LHCN-M2 (cell line): ENCODE measurements at places on chromosomes 6 and 20.
A peak's percentile ranks its signal among the peaks of the same experiment; 100 is the strongest.

GRCh38 chr6:6091608-6092002 lies 84.9 kb upstream of the NRN1 start:
- DNase-seq, result no peak

DNA sequence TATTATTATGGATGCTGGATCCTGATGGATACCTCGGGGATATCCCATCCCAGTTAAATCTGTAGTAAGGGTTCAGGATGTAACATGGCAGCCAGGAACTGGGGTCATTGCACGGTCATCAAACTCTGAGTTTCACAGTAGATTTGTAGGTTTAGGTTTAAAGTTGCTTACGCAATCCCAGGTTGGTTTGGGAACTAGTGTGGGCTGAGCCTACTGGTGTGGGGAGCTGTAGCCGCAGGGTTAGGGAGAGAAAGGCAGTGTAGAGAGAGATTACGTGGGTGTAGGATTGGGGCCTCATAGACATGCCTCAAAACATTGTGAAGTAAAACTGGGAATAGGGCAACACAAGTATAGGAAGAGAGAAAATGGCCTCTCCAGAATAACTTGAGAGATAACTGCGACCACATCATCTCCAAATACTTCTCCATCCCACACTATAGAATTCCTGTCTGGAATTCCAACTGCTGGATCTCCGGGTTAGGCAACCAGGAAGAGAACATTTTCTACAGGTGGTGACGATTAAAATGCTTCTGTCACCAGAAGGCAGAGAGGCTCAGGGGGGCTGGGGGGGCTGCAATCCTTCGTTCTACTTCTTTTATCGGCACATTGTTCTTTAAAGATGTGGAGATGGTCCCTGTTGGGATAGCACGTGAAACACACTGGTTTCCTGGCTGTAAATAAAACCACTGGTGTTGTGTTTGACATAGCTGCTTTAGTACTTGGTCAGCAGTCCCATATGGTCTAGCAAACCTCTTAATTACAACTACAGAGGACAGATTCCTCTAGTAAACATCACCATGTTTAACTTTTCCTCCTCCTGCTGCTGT lies 44.9 kb upstream of the TMEM170B start:
- DNase-seq, result no peak

DNA sequence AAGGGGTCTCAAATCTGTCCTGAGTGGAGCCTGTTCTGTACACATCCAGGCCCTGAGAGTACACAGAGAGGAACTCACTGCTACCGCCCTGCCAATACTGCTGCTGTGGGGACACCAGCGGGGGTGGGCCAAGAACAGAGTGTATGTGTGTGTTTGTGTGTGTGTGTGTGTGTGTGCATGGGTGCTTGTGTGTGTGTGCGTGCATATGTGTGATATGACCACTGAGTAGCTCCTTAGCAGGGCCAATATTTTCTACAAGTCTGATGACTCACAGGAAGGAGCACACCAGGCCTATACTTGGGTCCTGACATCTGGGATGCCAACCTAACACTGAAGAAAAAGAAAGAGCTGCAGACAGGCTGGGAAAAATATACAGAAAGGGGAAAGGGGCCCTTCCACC lies 1.4 kb downstream of the RAET1E start:
- peak; percentile 73 for DNase-seq

- DNase-seq, result peak; percentile 83
Measured at GRCh38 chr6:80523531-80523997, 417.1 kb downstream of the BCKDHB start.

DNA sequence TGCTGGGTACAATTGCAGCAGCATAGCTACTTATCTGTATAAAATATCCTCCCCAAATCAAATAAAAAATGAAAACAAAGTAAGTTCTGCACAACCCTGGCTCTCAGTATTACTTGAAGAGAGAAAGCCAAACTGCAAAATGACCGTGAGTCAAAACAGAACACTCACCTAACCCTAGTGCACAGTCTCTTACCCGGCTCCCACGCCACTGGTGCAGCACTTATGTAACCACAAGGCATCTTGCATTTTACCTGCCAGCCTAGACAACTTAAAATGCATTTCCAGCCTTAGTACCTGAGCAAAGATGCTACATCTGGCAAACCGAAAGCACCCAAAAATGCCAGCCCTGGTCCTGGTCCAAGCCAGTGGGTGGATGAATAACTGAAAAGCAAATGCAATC lies 12.4 kb upstream of the SIRPB1 start:
- DNase-seq, result no peak

GRCh38 chr20:38680500-38681306 lies 43.6 kb upstream of the SLC32A1 start:
- peak; percentile 33 for DNase-seq

GRCh38 chr6:69246983-69247382 lies 549.8 kb downstream of the LMBRD1 start:
- no peak for DNase-seq

DNA sequence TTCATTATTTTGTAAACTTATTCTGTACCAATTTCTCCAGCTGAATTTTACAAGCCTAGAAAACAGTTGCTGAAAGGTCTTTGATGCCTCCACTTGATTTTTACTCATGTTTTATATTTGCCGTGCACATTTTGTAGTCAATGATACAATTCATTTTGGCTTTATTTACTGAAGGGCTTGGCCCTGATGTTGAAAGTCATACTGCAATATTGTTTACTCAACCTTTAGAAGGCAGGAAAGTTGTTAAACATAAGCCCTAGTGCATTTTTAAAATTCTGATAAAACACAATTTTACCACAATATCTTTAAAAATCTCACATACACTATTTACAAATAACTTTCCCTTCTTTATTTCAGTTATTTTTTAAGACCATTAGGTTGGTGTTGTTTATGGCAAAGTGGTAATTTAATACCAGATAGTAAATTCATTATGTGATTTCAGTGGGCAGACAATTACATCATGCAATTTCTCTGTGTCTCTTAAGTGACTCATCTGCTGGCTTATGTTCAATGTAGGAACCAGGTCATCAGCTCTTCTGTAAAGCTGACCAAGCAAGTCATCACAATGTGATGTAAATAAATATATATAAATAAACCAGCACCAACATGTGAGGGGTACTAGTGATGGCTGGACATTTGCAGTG lies 121.1 kb upstream of the SLC35B3 start:
- peak; percentile 31 for DNase-seq

- DNase-seq, result peak; percentile 10
Measured at GRCh38 chr20:9889270-9889981, 50.5 kb upstream of the PAK5 start.

DNA sequence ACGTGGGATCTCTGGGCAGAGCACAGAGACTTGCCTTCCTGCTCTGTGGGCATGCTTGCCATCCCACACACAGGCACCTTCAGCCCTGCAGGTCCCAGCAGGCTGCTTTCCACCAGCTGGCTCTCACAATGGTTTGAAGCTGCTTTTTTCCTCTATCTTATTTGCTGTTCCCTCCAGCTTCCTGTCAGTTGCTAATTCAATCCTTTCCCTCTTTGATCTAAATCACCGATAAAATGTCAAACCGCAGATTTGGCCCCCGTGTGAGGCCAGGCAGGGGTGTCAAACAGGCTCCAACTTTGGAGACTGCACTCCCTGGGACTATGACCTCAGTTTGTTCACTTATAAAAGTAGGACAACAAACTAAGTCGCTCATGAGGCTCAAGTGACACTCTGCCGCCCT lies 40.6 kb upstream of the PCMTD2 start:
- DNase-seq, result no peak

- no peak for DNase-seq
Measured at GRCh38 chr6:40672087-40672486, 84.9 kb upstream of the LRFN2 start.

DNA sequence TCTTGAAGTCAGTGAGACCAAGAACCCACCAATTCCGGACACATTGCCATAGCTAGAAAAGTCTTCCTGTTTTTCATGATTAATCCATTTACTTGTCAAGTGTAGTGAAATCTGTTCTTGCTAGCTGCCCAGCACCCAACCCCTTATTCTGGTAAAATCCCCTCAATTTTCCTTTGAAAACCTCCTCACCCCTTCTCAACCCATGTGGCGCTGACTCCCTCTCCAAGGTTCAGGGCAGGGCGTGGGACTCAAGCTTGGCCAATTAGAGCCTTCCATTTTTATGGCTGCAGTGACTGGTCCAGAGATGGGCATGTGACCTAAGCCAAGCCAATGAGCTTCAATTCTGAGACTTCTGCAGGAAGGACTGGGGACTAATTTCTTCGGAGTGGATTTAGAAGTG lies 9.8 kb upstream of the ZBP1 start:
- DNase-seq, result no peak

DNA sequence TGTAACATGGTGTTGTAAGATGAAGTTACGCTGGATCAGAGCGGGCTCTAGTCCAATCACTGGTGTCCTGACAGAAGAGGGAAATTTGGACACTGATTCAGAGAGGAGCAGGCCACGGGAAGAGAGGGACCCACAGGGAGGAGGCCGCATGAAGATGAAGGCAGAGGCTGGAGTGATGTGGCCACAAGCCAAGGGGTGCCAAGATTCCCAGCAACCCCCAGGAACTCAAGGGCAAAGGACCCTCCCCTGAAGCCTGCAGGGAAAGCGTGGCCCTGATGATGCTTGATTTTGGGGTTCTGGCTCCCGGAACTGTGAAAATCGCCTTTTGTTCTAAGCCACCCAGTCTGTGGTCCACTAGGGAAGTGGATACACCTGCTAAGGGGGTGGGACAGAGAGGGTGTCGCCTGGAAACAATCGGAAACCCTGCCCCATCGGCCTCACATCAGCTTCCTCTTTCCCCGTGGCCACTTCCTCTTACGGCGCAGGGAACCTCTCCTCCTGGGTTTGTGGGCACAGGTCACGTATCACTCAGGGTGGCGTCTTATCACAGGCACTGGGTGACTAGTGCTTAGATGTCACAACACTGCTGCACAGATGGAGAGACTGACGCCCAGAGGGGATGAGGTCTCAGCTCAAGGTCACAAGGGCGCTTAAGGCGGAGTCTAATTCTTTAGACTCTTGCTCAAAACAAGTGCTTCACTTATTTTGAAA lies 58.0 kb downstream of the SULF2 start:
- DNase-seq, result no peak

DNA sequence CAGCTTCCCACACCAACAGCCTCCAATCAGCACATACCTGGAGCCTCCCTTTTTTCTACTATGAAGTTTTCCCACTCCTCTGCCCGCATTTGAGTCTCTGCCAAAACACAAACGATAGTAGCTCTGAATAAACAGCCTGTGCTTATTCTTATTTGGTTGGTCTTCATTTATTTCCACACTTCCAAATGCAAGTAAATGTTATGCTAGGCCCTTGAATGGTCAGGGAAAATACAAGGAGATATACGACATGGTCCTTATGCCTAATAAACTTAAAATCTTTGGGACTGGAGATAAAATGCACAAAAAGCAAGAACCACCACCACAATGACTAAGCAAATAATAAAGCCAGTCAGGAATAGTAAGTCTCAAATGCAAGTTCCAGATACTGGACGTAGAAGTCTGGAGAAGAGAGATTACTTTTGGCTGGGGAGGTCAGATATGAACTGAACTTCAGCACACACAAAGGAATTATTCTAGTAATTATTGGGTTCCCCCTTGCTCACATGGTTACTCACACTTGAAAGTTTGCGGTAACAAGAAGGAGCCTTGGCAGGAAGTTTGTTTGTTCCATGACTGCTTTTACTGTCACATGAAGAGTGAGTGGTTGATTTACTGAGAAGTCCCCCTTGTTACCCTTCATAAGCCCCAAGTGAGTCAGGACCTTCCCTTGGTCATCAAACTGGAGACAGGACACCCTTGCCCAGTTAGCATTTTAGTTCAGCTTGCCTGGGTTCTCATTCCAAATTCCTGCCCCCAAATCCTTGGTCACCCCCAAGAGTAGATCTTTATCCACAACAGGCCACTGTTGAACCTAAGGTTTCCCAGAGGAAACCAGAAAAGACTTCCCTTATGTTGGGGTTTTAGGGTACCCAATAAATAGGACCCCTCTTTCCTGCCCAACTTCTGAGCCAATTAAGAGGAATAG lies 511.2 kb upstream of the JARID2 start:
- DNase-seq, result peak; percentile 89

DNA sequence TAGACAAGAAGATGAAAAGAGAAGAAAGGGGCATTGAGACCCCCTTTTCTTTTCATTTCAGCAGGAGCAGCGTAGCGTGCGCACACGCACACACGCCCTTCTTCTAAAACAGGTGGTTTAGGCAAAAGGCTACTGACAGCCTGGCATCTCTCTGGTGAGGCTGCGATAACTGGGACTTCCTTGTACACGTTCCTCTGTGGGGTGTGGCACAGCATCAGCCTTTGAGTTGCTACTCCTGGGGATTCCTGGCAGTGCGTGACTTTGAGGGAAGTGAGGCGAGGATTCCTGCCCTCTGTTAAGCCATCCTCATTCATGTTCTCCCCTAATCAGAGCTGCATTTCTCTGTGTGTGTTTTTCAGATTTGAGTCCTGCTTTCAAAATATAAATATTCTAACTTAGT lies 94.7 kb downstream of the TMEM170B start:
- DNase-seq, result peak; percentile 72

- DNase-seq, result no peak
Measured at GRCh38 chr20:50921803-50922501, 9.3 kb downstream of the ADNP start.

DNA sequence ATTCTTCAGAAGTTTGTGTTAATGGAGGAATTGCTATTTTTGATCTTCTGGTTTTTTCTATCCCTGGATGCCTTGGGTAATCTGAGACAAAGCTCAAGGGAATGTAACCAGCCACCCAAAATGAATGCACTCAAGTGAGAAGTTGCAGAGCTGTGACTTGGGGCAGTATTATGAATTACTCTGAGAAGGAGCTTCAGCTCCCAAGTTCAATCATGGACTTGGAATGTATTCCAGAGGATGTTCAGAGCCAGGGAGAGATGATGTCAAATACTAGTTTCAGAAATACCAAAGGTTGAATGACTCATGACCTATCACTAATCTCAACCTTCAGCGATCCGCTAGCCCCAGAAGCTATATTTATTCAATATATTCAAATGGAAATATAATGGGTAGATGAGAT lies 375.2 kb upstream of the PLCB4 start:
- no peak for DNase-seq

DNA sequence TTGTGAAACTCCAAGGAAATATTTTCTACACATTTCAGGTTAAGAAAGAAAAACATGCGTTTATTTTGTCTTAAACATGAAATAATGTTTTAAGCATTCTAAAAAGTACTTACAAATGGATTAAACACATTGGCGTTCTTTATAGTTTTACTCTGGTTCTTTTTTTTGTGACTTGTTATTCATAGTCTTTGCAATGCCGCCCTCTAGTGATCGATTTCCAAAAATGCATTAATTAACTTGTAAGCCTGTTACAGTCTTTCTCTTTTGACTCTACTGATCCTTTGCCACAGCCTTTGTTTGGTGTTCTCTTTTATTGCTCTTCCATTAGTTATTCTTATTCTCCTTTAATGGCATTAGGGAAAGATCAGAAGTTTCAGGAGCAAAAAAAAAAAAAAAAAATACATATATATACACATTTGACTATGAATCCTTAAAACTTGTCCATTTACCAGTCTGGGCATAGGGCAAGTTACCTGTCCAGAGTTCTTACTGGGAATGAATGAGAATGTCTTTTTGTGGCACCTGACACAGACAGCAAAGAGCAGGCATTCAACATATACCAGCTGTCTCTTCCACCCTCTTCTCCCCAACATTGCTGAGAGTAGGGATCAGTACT lies 59.9 kb downstream of the MACROD2 start:
- DNase-seq, result peak; percentile 61

- DNase-seq, result no peak
Measured at GRCh38 chr6:16402581-16402900, 164.2 kb downstream of the GMPR start.
